Aorta (tissue), 5 donors: ENCODE measurements at places on chromosomes 3 and 15.

- no peak for DNase-seq
These were observed 29.7 kb upstream of the SLMAP start for GRCh38 chr3:57726397-57726796.

DNA sequence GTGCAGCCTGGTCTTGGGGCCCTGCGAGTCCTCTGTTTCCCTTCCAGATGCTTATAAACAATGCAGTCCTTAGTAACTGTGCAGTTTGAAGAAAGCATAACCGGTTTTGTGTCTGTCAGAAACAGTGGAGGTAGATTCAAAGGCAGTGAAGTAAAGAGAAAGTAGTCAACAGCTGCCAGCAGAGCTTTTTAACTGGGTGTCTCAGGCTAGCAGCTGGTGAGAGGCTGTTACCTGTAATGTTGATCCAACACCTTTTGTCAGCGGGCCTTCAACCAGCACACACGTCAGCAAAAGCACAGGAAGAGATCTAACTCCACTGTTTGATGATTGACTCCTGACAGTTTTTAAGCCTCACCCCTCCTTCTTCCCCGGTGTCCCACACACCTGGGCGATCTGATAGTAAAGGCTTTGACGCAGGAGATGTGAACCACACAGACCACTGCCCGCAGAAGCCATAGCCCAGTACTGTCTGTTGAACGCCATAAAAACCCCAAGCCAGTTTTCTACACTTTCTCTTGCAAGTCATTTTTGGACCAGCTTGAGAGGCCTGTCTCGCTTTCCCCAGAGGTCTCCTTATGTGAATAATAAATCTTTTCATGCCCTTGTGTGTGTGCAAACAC lies 178.0 kb downstream of the FMN1 start:
- DNase-seq, result no peak

DNA sequence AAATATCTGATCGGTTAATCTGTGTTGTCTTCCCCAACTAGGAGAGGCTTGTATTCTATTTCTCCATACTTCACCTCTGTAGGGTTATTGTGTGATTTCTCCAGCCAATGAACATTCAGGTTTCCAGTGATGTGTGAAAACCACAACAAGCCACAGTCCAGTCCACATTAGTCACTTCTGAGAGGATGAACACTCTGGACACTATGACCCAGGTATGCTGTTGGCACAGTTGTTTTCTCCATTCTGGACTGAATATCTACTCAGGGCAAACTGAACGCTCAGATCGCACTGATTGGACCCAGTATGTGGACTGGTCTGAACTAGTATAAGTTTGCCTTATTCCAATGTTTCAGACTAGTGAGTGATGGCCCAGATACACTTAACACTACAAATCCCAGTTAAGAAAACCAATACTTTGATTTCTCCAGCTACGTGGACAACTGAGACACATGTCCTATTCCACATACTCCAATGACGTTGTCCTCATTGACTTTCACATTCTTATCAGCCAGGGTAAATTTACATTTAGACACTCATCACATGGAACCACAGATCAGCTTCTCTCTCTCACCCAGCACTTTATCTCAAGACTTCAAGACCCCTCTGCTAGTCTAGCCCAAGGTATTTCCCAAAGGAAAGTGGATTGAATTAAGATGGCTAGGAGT lies 587.4 kb upstream of the SGO1 start:
- no peak for DNase-seq

DNA sequence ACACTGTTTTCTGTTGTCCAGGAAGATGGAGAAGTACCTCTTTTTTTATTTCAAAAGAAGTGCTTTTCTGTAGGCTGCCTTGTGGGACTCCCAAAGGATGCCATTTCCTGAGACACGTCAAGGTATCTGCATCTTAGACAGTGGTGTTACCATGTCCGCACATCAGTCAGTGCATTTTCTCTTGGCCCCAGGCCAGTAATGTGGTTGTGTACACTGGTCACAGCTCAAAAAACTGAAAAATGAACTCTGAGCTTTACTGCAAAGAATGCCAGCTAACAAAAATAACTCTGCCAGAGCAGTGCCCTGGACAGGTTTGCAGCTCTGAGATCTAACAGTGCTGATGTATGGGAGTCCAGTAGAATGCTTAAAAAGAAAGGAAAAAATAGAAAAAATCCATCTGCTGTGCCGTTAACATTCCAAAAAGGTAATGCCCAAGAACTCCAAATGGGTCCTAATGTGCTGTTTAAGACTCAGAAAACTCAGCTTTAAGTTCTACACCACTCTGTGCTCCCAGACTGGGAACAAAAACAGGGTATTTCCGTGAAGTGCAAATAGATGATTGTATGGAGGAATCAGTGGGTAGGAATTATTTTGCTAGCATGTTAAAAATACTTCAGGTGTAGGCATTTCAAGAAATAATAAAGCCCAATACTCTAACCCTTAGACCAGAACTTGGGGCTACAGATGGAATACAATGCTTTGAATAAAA lies 315.9 kb downstream of the FEZF2 start:
- no peak for DNase-seq

DNA sequence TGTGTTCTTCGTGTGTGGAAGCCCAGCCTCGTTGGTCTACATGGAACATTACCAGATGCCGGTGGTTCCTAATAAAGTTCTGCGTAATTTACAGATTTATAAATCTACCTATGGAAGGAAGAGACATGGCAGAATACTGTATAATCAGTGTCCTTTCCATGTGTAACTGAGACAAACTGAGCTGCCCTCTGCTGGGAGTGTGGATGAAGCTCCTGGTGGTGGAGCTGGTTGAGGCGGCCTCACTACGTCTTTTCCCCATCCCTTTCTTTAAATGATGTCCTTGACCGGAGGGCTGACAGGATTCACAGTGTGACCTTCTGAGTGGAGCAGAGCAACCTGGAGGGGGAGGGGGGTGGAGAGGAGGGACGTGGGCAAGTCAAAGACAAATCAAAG lies 267.0 kb upstream of the CHRM5 start:
- no peak for DNase-seq

DNA sequence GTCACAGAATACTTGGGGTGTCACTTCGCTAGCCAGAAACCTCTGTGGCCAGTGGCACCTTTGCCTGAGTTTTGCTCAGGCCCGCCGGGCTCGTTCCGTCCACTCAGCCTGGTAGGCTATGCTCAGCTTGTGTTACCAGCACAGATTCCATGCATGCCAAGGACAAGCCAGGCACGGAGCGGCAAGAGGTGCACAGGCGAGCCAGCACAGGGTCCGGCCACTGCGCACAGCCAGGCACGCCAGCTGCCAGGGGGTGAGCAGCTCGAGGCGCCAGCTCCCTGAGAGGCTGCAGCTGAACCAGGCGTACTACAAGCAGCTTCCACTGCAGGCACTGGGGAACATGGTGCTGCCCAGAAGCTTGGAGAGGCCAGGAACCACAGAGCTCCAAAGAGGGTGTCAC lies 14.7 kb downstream of the PCYT1A start:
- no peak for DNase-seq

GRCh38 chr15:39172380-39173281 lies 408.2 kb upstream of the THBS1 start:
- no peak for DNase-seq

- DNase-seq, result no peak
These were observed 698.1 kb downstream of the FHIT start for GRCh38 chr3:60553144-60553543.

DNA sequence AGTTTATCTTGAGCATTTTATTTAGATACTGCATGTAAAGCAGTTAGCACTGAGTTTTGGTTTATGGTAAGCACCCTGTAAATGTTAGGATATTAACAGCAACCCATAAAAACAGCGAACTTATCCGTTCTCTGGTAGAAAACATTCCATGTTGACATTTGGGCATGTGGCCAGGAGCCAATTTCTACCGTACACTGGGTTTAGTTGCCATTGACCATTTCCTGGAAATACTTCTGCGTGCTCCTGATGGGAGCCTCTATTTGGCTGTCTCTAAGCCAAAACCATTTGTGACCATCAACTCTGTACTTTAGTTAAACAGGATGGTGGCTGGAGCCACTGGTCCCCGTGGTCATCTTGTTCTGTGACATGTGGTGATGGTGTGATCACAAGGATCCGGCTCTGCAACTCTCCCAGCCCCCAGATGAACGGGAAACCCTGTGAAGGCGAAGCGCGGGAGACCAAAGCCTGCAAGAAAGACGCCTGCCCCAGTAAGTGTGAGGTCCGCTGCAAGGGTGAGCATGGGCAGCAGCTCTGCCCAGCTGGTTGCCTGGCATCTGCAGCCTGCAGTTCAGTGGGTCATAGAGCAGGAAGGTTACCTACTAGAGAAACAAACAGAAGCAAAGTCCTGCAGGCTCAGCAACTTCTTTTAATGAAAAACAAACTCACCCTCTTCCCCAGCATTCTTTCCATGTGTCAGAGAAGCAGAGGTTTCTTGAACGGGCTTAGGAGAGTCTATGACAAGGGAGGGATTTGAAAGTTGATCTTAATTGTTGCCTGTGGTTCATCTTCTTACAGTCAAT lies 7.1 kb downstream of the THBS1 start:
- DNase-seq, result no peak

GRCh38 chr3:172787746-172788145 lies 37.2 kb downstream of the ECT2 start:
- DNase-seq, result no peak

DNA sequence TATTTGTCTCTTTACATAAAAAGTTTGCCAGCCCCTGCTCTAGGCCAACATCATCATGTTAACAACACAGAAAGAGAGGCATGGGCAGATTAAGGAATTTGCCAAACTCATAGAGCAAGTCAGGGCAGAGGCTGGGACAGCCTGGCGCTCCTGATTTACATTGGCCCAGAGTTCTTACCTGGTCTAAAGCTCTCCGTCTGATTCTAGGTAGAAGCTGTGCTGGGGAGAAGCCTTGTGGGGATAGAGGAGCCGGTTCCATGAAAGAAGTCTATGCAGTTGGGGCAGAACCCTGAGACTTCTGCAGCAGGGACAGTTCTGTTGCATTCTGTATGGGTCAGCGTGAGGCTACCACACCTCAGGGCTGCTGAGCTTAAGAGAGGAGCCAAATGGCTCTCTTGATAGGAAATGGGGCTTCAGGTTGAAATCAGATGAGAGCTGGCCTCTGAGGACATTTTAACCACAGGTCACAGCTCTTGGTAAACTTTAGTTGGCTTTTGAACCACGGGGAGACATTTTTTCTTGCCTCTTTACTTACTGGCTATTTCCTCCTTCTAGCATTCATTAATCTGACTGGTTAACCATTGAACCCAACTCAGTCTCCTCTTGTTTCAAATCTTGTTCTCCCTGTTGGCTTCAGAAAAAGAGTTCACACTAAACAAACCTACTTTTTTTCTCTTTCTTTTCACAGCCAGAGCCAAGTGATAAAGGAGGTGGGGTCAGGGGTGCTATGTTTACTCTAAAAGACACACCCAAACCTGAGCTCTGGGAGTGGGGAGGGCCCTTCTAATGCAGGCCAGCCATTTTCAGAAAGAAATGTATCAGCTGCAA lies 250.7 kb downstream of the OPA1 start:
- no peak for DNase-seq

- no peak for DNase-seq
These were observed 251.4 kb upstream of the C2CD4B start for GRCh38 chr15:62416526-62416925.

- DNase-seq, result no peak
These were observed 13.9 kb downstream of the ROBO2 start for GRCh38 chr3:77053795-77054194.

DNA sequence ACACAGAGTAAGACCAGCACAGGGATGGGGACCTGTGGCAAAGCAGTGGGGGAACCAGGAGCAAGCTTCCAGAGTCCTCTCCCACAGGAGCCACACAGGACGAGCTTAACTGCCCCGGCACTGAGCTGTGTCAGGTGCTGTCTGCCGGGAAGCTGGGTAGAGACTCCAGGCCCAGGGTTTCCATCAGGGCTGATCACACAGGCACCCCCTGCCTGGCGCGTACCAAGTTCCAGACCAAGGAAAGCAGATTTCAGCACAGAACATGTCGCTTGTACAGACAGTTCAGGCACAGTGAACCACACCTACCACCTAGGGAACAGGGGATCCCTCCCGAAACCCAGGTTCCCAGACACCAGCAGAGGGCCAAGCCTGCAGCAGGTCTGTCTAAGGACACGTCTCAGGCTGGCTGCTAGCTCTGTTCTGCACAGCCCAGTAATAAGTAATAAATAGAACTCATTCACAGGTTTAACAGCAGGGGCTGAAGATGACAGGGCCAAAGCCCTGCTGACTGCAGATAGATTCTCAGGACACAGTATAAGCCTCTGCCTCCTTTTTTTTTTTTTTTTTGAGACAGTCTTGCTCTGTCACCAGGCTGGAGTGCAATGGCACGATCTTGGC lies 30.2 kb upstream of the OCA2 start:
- no peak for DNase-seq

DNA sequence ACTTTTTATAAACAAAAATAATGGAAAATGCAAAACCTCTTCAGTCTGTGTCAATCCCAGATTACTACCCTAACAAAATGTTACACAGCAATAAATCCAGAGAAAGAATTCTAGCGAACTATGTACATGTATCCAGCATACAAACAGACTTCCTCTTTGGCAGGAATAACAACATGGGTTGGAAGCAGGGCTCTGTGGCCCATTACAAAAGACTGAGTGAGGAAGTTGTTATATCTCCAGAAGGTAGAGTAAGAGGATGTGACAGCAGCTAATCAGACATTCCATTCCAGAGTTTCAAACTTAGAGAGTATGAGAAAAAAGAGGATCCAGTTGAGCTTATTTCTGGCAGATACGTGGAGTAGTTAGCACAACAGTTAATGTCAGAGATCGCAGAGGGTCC lies 294.0 kb upstream of the PLSCR5 start:
- DNase-seq, result no peak

GRCh38 chr3:31645256-31645655 lies 112.5 kb downstream of the STT3B start:
- no peak for DNase-seq

GRCh38 chr3:10319804-10320203 lies 1.1 kb downstream of the SEC13 start:
- no peak for DNase-seq

DNA sequence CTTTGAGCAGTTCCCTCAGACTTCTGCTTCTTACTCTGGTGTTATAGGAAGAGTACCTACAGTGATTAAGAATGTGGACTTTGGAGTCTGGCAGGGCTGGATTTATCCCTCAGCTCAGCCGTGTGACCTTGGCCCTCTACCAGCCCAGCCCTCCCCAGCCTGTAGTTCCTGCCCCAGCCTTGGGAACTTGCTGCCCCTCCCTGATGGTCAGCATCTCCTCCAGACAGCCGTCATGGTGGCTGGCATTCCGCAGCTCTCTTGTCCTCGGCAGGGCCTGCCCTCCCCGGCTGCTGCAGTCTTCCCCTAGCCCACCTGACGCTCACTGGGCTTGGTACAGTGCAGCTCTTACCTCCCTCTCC lies 21.9 kb upstream of the CPNE9 start:
- no peak for DNase-seq

DNA sequence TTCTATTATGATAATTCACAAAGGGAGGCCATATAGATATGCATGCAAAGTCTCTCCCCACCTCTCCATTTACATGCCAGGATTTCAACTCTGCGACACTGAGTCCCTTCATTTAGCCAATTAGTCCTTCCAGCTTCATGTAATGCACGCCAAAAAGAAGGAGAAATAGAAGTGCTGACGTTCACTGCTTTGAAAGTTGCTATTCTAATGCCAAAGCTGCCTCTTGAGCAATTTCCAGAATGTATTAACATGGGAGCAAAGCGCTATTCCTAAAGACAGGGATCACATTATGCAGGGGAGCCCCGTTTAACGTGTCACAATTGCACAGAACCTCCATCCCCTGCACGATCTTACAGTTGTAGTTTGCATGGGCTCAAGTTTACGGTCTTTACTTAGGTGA lies 130.5 kb downstream of the TIGIT start:
- no peak for DNase-seq
